Stimulated activated CD8-positive, alpha-beta memory T cell treated with anti-CD3 and anti-CD28 coated beads, Interleukin-7, amount 100 ng/mL, for 48 hours (primary cell): ENCODE measurements at places on chromosomes 16 and 17.

DNA sequence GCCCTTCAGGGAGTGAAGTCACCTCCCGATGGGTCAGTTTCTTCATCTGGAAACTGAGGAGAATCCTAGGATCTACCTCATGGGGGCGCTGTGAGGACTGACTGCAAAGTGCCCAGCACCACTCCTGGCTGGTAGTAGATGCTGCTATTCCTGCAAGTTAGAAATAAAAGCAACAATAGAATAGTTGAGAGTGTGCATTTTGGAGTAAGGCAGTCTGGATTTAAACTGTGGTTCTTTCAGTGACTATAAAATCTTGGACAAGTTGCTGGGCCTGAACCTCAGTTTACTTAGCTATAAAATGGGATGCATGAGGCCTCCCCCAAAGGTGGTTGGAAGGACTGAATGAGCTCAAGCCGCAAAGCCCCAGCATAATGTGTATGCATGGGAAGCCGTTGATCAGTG lies 70.6 kb downstream of the CYB5B start:
- DNase-seq = peak; percentile 15

GRCh38 chr17:31596382-31597323 lies 205.2 kb downstream of the RAB11FIP4 start:
- DNase-seq = peak; percentile 21

GRCh38 chr16:63363738-63364137 lies 1327.5 kb upstream of the CDH8 start:
- DNase-seq = no peak

DNA sequence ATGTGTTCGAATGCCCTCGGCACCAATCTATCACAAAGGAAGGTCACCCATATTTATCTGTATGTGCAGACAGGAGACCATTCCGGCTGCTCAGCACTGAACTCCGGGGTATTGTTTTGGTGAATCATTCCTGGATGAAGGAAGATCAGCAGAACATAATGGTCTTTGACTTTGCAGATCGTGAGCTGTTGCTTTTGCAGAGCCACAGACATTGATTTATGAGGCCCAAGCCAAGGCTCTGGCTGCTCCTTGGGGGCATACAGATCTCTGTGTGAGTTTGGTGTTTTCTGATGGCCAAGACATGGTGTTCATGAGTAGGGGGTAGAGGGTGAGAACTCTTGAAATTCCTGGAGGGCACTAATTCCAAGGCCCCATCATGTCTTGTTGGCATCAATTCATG lies 458.8 kb upstream of the HSBP1 start:
- DNase-seq = no peak

- DNase-seq = no peak
These were observed 20.0 kb upstream of the FOXJ1 start for GRCh38 chr17:76160896-76161528.

- DNase-seq = peak; percentile 19
These were observed 3.4 kb downstream of the STH start for GRCh38 chr17:46002311-46002972.

GRCh38 chr17:45902892-45903346 lies 8.6 kb downstream of the MAPT start:
- DNase-seq = no peak
